H9 (cell line): ENCODE measurements at places on chromosomes 2 and 18.

DNA sequence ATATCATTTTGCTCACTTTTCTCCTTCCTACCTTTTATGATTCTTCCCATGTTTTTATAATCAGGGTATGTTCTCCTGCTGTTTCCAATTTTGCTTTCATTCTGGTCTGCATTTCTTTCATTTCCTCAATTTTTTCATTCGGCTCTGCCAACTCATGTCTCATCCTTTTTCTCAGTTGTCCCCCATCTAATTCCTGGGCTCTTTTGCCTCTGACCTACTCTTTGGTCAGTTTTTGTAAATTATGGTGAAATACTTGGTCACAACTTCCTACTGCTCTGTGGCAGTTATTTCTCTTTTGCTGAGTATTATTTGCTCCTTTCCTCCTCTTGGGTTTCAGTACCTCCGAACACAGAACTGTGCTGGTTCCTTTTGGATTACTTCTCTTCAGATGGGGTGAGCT, 27.5 kb downstream of the MYO7B start:
- no peak for DNase-seq

- peak; percentile 3 for DNase-seq
These were observed 51.1 kb downstream of the POLR1A start for GRCh38 chr2:86054535-86055082.

DNA sequence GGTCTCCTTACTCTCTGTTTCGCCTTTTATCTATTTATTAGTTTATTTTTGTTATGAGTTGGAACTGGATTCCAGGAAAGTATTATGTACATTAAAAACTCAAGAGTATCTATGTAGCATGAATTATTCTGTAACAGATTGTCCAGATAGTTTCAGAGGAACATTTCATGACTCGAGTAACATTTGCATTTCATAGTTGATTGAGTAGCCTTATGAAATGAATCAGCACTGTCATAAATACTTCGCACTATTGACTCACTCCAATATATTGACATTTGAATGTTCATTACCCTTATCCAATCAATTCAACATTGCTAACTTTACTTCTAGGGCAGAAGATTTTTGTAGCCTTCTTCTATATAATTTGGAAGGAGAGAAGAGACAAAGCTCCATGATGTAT, 11.3 kb upstream of the VRK2 start:
- DNase-seq = no peak

GRCh38 chr18:76365561-76365960, 129.5 kb downstream of the ZNF516 start:
- DNase-seq = no peak

DNA sequence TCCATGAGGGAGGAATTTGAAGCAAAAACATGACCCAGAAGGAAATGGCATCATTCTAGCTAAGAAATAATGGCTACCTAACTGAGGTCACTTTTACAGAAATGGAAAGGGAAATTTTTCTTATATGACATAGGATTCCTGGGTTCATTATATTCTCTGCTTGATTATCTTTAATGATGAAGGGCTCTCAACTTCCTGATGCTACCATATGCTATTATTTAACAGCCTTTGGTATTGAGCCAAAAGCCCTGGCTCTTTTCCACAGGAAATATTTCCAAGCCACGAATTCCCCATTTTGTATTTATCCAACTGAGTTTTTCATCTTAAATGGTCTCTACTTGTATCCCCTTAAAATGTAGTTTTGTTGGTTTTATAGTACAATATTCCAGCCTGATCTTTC, 63.2 kb upstream of the NPAS2 start:
- DNase-seq = no peak

- no peak for DNase-seq
These were observed 54.0 kb downstream of the IWS1 start for GRCh38 chr2:127472268-127472667.

DNA sequence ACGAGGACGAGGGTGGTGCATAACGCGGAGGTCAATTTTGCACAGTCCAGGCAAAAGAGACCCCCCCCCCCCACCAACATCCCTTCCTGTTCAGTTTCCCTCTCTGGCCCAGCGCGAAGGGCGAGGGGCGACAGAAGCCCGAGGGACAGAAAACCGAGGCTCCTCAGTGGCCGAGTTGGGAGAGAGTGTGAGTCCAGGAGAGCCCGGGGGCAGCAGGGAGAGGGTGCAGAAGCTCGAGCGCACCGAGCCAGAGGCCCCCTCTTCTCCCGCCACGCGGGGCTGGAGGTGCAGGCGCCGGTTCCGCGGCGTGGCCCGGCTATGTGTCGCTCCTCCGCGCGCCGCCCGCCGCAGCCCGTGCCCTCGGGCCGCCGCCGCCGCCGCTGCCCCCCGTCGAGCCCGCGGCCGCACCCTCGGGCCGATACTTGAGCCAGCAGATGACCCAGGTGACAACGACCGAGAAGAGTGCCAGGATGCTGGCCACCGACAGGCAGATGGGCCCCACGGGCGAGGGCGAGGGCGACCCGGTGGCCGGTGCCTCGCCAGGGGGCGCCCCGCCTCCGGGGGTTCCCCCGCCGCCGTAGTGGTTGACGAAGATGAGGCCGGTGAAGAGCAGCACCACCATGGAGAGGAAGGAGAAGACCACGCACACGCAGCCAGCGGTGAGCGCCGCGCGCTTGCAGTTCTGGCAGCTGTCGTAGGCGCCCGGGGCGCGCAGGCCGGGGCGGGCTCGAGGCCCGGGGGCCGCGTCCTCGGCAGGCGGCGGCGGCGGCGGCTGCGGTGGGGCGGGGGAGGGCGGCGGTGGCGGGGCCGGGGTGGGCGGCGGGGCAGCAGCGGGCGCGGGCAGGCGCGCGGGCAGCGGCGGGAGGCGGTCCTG, 20.2 kb upstream of the PAX3 start:
- DNase-seq = no peak

GRCh38 chr18:11494107-11494506, 115.3 kb upstream of the SLC35G4 start:
- DNase-seq = no peak

DNA sequence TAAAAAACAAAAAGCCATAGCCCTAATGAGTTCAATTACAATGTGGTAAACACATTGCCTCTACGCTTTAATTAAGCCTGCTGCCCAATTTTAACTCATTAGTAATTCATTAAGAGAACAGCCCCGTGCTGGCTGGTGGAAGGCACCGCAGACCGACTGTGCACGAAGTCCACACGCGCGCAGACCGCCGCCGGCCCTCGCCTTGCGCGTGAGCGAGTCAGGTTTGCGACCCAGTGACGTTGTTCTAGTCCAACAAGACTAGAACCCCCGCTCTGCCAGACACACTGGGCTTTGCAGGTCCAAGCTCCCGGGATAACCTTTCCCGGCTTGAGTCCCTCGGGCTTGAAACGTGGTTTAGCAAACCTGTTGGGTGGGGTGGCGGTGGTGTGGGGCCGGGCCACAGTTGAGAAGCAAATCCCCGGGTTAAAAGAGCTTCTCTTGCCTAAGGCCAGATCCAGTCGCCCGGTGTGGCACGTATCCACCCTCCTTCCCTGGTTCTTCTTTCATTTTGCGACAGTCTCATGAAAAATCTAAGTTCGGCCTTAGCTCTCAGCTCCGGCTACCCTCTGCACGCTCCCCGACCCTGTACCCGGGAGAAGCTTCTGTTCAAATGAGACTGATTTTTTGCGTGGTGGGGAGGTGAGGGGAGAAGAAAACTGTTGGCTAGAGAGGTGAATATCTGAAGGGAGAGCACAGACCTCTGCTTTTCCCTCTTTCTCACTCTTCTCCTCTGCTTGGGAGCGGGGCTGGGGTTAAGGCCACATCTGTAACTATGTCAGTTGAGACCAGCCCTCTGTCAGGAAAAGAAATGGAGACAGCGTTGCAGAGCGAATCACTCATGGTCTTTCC, 11.1 kb upstream of the SKOR2 start:
- peak; percentile 33 for DNase-seq

DNA sequence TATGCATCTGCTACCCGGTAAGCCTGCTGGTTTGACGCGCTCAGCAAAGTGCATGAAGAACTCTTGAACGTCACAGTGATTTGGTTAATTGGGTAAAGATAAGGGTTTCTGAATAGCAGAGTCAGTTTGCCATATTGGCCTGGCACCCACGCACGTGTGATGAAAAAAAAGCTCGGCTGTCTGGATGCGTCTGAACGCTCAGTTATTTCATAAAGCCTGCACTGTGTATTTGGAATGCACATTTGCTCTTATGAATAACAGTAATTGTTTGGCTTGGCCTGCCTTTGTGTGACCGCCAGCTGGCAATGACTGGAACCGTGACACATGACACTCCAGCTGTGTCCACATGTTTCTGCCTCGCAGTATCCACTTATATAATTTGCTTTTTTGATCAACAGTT, 129.2 kb upstream of the MEIS1 start:
- no peak for DNase-seq

GRCh38 chr18:61554117-61554776, 221.0 kb downstream of the CDH20 start:
- DNase-seq = no peak

- no peak for DNase-seq
These were observed 165.0 kb downstream of the DIS3L2 start for GRCh38 chr2:232126301-232127099.

GRCh38 chr2:105765415-105766299, 20.9 kb downstream of the NCK2 start:
- DNase-seq = no peak

GRCh38 chr2:224180810-224181209, 141.7 kb upstream of the SERPINE2 start:
- no peak for DNase-seq

GRCh38 chr2:149021271-149021719, 17.2 kb upstream of the LYPD6B start:
- DNase-seq = no peak
